Naive B cell (primary cell): ENCODE measurements at places on chromosomes 6 and 20. TPM values are rescaled to one million over a fixed set of nuclear protein-coding genes. Genes with fewer than 3 reads are reported as not detected.

TMEM217 gene
- polyA plus RNA-seq: not detected

- peaks cover 18% of the 10 kb centered on the region for H3K27me3 ChIP-seq
- H3K4me3 ChIP-seq: peak overlapping the region; percentile 72
- no peak for DNase-seq
- H3K27ac ChIP-seq: peak overlapping the region; percentile 92
Observed at GRCh38 chr6:33113755-33114154, 38.0 kb downstream of the HLA-DPB1 start.

DNA sequence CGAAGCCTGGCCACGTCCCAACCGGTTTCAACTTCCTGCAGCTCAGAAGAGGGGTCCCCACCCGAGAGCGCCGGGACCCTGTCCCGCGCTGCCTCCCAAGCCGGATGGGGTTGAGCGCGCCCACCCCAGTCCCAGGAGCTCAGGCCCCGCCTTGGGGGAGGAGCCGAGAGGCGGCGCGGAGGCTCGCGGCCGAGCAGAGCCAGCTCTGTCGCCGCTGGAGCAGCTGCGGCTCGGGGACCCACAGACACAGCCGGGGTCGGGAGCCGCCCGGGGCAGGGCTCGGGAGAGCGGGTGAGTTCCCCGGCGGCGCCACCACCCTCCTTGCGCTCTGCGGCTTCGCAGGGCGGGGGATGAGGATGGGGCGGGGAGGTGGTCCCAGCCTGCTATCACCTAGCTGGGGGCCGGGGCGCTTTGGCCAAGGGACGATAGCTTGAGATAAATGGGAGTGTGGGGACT lies at the start of gene PPP1R16B:
Gene PPP1R16B, plus strand, starts transcription at position 196 of the 456 bp plus-strand sequence. CDS start 30,229 bp downstream, outside the sequence.
- DNase-seq: peak; percentile 85
- no peaks in the 10 kb centered on the region for H3K27me3 ChIP-seq
- peaks cover 7% of the 10 kb centered on the region for H3K36me3 ChIP-seq

GRCh38 chr20:35985806-35986205 lies 17.4 kb downstream of the CNBD2 start:
- no peak overlapping the region for H3K27ac ChIP-seq
- no peaks in the 10 kb centered on the region for H3K4me1 ChIP-seq
- peaks cover 24% of the 10 kb centered on the region for H3K27me3 ChIP-seq
- H3K36me3 ChIP-seq: no peaks in the 10 kb centered on the region
- H3K4me3 ChIP-seq: no peak overlapping the region

DNA sequence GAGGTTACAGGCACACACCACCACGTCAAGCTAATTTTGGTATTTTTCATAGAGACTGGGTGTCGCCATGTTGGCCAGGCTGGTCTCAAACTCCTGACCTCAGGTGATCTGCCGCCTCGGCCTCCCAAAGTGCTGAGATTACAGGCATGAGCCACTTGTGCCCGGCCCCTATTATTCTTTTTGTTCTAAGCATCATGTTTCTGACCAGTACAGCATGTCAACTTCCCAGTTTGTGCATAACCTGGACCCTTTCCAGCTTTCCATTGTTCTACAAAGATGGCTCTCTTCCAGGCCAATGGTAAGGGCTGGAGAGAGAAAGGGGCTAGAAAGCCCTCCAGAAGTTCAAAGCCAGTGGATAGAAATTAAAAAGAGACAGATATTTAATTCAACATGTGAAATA lies 91.3 kb upstream of the TNFAIP3 start:
- no peak overlapping the region for H3K4me3 ChIP-seq
- no peak overlapping the region for H3K27ac ChIP-seq

- DNase-seq: no peak
- H3K27me3 ChIP-seq: no peaks in the 10 kb centered on the region
- no peaks in the 10 kb centered on the region for H3K36me3 ChIP-seq
- no peaks in the 10 kb centered on the region for H3K4me1 ChIP-seq
- H3K27ac ChIP-seq: no peak overlapping the region
Observed at GRCh38 chr20:61614706-61615100, 362.6 kb downstream of the CDH4 start.

GRCh38 chr6:127303917-127304316 lies 37.3 kb downstream of the RNF146 start:
- no peak for DNase-seq
- H3K36me3 ChIP-seq: peaks cover 28% of the 10 kb centered on the region
- no peak overlapping the region for H3K4me3 ChIP-seq
- no peaks in the 10 kb centered on the region for H3K27me3 ChIP-seq
- H3K4me1 ChIP-seq: peaks cover 39% of the 10 kb centered on the region
- H3K27ac ChIP-seq: peak overlapping the region; percentile 81

DNA sequence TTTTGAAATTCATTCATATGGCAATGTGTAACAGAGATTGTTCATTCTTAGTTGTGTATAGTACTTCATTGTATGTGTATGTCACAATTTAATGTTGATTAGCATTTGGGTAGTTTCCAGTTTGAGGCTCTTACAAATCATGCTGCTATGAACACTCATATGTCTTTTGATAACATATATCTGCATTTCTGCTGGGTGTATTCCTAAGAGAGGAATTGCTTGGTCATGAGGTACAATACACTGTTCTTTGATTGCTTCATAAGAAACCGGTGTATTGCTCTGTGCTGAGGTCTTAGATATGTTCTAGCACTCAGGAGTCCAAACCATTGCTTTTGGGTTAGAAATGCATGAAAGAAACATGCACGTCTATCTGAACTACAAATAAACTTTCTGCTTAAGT lies 492.9 kb upstream of the JAG1 start:
- no peaks in the 10 kb centered on the region for H3K4me1 ChIP-seq
- H3K27ac ChIP-seq: no peak overlapping the region
- H3K4me3 ChIP-seq: no peak overlapping the region
- H3K27me3 ChIP-seq: no peaks in the 10 kb centered on the region
- no peaks in the 10 kb centered on the region for H3K36me3 ChIP-seq

- peaks cover 15% of the 10 kb centered on the region for H3K36me3 ChIP-seq
- H3K4me3 ChIP-seq: no peak overlapping the region
- no peak for DNase-seq
- H3K4me1 ChIP-seq: peaks cover 60% of the 10 kb centered on the region
Observed at GRCh38 chr6:118859517-118860064, 34.4 kb upstream of the ASF1A start.

GRCh38 chr6:34338377-34338776 lies 54.1 kb downstream of the NUDT3 start:
- H3K36me3 ChIP-seq: peaks cover 8% of the 10 kb centered on the region
- peak overlapping the region; percentile 65 for H3K27ac ChIP-seq
- DNase-seq: no peak
- peaks cover 40% of the 10 kb centered on the region for H3K4me1 ChIP-seq
- H3K4me3 ChIP-seq: no peak overlapping the region
- no peaks in the 10 kb centered on the region for H3K27me3 ChIP-seq
